ENCODE measurements at places on chromosomes 4 and X.

GRCh38 chr4:163620738-163621137 is 126.2 kb downstream of the TMA16 start:
- DNase-seq: no peak

DNA sequence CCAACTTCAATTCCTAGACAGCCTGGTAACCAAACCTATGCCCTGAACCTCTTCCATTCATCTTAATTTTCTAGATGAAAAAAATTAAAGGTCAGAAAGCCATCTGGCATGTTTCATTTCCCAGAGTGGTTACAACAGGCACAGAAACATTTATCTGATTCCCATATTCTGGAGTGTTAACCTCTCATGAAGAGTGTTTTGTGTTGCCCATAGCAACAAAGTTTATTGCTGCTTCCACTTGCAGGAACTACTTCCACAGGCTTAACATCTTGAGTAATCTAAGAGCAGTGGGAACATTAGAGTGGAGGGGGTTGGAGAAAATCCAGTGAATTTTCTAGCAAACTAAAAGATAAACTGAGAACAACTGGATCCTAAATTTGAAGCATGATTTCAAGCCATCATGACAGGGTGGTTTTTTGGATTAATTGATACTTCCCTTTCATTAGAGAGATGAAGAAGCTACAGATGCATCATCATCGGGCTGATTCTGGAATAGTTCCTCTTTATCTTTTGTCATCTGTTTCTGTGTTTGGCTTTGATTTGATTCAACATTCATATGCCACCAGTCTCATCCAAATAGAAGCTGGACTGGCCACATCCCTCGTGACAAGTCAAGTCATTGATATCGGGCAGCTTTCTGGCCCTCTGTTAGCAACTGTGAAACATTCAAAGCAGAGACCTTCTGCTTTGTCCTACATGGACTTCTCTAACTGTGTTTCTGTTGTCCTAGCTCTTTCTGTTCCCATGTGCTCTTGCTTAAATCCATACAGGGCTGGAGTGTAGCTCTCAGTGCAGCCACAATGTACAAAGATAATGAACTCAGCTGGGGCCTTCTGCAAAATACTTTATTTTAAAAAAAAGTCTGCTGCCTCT is 167.3 kb downstream of the MID1IP1 start:
- no peak for DNase-seq

GRCh38 chr4:113009461-113009860 is 40.0 kb upstream of the ANK2 start:
- DNase-seq: no peak

- DNase-seq: no peak
Observed at GRCh38 chr4:24745172-24745895, 50.0 kb upstream of the SOD3 start.

- no peak for DNase-seq
Observed at GRCh38 chr4:74873545-74874301, 59.2 kb upstream of the PARM1 start.

GRCh38 chr4:122903766-122904288 is 18.6 kb downstream of the NUDT6 start:
- no peak for DNase-seq
